ENCODE measurements at places on chromosomes 4 and X.

DNA sequence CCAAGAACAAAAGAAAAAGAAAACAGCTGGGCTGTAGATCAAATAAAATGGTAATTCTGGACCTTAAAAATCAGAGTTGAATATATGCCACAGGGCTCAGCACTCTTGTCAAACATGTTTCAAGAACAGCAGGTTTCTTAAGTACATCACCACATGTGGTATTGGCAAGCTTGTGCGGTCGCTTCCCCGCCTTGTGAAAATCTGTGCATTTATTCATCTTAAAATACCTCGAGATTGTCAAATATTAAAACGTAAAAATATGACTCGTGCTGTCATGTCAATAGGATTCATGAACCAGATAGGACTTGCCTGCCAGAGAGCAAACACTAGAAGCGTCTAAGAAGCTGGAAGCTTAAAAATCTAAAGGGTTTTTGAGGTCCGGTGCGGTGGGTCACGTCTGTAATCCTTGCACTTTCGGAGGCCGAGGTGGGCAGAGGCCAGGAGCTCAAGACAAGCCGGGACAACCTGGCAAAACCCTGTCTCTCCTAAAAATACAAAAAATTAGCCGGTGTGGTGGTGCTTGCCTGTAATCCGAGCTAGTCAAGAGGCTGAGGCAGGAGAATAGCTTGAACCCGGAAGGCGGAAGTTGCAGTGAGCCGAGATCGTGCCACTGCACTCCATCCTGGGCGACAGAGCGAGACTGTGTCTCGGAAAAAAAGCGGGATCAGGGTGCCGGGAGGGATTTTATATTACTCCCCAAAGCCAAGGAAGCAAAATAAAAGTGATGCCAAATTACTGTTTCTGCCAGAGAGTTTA is 40.2 kb upstream of the TMEM154 start:
- no peak for DNase-seq

- DNase-seq: no peak
Measured at GRCh38 chrX:96994093-96994492, 110.4 kb downstream of the RPA4 start.

DNA sequence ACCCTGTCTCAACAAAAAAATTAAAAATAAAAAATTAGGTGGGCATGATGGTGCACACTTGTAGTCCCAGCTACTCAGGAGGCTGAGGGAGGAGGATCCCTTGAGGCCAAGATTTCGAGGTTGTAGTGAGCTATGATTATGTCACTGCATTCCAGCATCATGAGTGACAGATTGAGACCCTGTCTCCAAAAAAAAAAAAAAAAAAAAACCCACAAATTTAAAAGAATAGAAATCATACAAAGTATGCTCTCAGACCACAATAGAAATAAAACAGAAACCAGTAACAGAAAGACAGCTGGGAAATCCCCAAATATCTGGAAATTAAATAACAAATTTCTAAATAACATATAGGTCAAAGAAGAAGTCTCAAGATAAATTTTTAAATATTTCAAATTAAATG is 81.0 kb upstream of the HUWE1 start:
- no peak for DNase-seq

DNA sequence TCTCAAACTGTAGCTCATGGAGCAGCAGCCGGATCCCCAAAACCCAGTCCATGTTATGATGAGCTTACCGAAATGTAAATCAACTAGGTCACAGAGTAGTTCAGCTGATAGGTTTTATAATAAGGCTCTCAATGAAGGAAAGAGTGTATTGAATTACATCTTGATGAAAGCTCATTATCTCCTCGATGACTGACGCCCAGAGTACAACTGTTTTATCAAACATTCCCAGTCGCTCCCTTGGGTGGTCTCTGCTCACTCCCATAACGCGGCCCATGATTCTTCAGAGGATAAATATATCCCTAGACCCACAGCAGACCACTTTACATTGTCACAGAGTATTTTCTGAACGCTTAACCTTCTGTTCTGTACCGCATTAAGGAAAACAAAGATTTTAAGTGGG is 452.3 kb upstream of the GALNT7 start:
- DNase-seq: no peak

DNA sequence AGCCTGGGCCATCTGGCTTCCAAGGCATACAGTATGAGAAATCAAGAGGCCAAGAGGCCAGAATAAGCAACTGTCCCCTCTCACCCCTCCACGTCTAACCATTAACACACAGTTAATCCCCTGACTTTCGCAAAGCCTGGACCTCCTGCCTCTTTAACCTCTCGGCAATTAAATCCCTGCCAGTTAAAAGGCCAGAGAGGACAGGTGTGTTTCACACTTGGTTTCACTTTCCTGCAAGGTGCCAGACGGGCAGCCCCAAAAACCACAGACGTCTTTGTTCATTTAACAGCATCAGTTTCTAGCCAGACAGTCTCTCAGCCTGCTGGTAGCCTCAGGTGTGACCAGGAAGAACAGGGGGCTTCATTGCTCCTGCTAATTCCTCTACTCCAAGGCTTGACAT is 91.1 kb upstream of the KIT start:
- DNase-seq: no peak

- no peak for DNase-seq
Measured at GRCh38 chr4:90084967-90085295, 42.3 kb upstream of the CCSER1 start.

DNA sequence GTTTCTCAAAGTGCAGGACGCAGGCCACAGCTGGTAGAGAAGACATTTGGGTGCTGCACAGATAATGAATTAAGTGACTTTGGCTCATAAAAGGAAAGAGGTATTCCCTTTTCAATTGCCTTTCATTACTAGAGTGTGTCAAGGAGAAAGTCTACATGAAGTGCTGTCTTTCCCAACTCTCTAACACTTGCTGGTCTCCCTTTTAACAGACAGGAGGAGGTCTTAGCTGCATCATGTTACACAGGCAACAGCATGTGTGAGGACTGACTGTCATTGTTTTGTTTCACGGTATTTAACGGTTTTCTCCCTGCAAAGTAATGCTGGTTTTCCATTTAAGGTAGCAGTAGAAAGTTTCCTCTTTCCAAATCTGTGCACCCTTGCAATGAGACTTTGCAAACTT is 291.3 kb upstream of the LDB2 start:
- DNase-seq: no peak
